Left cardiac atrium (tissue), 4 donors: ENCODE measurements at places on chromosomes 3 and 15. TPM values are rescaled to one million over a fixed set of nuclear protein-coding genes. Genes with fewer than 3 reads are reported as not detected.

- DNase-seq: no peak
These were observed 44.0 kb downstream of the SUCLG2 start for GRCh38 chr3:67610458-67610857.

DNA sequence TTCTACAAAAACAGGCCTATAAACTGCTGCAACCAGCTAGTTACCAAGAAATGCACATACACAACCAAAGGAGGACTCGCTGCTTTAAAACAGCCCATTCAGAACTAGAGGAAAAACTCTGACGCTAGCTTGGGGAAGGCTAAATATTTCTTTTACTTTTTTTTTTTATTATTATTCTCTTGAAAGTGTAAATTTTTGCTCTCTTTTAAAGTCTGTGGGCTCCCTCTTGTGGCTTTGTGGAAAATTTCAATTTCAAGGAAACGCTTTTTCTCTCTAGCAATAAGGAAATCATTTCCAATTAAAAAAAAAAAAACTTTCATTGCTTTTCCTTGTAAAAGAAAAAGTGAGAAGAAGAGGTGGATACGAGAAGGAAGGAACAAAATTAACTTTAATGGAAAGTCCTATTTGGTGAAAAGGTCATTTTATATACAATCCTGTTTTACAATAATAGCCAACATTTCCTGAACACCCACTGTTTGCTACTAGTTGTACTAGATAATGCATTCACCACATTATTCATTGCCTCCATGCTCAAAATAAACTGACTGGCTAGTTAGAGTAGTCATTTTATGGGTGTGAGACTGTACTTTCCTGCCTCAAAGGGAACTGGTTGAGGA, 51.2 kb upstream of the SAMMSON start:
- DNase-seq: no peak

DNA sequence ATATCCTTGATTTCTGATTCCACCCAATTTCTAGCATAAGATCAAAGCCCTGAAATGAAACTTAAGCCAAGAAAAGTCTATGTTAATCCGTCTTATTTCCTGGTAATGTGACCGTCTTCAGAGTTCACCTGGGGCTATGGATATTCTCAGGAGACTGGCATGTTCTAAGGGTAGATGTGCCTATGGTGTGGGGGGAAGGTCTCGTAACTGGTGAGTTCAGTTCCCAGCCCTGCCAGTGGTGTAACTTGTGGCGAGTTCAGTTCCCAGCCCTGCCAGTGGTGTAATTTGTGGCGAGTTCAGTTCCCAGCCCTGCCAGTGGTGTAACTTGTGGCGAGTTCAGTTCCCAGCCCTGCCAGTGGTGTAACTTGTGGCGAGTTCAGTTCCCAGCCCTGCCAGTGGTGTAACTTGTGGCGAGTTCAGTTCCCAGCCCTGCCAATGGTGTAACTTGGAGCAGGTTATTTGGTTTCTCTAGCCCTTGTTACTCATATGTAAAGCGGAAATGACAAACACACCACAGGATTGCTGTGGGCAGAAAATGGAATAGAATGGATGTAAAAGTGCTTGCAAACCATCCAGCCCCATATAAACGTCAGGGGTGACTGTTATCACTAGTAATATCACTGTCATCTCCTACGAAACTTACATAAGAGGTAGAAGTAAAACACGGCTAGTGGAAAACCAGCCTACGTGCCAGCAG, 30.4 kb downstream of the SLC51A start:
- DNase-seq: no peak

DNA sequence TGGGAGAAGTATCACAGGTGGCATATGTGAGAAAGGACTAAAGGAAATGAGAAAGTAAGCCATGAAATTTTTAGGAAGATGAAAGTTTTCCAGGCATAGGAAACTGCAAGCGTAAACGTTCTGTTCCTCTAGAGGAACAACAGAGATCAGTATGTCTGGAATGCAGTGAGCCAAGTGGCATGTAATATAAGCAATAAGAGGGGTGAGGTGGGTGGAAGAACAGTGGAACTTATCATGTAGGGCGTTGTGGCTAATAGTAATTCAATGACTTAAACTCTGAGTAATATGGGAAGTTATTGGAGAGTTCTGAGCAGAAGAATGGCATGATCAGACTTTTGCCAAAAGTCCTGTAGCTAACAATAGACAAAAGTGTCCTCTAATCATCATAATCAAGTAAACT, 902.9 kb downstream of the EPHA3 start:
- no peak for DNase-seq

DNA sequence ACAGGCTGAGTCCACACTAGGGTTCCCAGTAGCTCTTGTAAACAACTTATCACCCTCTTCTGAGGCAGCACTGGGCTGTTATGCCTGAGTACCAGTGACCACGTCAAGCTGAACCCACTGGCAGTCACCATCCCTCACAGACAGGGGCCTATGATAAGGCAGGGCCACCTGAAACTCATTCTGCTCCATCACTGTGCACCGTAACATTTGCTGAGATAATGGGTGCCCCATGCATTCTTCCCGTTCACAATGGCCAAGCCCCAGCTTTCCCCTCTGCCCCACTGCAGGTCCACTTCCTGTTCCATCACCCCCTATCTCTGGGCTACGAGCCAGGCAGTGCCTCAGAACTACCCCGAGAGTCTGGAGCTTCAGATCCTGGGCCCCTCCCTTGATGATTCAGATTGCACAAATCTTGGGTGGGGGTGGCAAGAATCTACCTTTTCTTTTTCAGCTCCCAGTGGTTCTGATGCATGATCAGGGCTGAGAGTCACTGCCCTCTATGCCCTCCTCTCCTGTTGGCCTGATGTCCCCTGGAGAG, 158.0 kb downstream of the RAB11A start:
- DNase-seq: no peak

DNA sequence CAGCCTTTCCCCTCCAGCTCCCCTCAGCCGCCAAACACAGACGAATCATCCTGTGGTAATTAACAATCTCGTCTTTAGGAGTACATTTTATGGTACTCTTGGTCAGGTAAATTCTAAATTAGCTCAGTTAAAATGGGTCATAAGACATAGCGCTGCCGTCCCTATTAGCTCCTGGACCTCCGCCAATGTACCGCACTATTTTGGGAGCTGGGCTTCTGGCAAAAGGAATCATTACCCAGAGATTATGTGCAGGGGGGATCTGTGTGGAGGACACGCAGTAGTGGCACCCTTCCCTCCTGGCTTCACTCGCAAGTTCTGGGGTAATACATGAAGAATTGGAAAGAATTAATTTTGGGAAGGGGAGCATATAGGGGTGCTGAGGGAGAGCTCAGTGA, 68.6 kb upstream of the ONECUT1 start:
- DNase-seq: peak; percentile 27

- no peak for DNase-seq
These were observed 9.1 kb downstream of the THRB start for GRCh38 chr3:24485511-24485910.

- DNase-seq: no peak
These were observed 43.4 kb downstream of the TSC22D2 start for GRCh38 chr3:150451329-150452048.

DNA sequence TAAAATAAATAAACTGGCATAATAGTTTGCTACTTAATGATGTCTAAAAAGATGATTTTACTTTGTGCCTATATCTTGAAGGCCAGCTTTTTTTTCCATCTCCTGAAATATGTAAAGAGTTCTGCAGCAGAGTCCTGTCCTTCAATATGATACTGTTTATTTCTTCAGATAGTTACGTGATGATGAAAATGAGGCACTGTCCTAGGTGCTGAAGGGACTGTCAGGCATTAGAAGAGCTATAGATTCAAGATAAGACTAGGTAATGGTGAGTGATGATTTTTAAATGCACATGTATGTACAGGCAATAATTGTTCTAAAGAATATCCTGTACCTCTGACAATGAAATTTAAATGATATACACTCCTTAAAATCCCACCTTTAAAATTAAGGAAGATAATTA, 326.9 kb upstream of the DNAJC19 start:
- no peak for DNase-seq

GRCh38 chr3:156769721-156770654, 56.2 kb upstream of the LEKR1 start:
- no peak for DNase-seq

GRCh38 chr15:35696767-35697231, 150.8 kb upstream of the DPH6 start:
- DNase-seq: no peak

DNA sequence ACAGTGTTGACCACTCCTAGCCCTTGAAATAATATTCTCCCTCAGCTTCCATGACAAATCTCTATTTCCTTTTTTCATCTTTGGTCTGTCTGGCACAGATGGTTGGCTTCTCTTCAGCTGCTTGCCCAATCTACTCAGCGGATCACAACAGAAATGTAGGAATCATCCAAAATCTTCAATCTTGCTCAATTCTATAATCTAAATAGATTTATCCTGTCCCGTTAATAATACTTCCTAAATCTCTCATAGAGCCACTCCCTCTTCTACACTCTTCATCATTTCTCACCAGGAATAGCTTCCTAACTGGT, 3.8 kb downstream of the PEAK1 start:
- peak; percentile 41 for DNase-seq

- no peak for DNase-seq
These were observed 5.7 kb upstream of the DYNLT2B start for GRCh38 chr3:196323691-196324090.

- DNase-seq: no peak
These were observed 262.4 kb downstream of the NLGN1 start for GRCh38 chr3:173659972-173660371.

- no peak for DNase-seq
These were observed 65.4 kb upstream of the XCR1 start for GRCh38 chr3:46092702-46093080.

DNA sequence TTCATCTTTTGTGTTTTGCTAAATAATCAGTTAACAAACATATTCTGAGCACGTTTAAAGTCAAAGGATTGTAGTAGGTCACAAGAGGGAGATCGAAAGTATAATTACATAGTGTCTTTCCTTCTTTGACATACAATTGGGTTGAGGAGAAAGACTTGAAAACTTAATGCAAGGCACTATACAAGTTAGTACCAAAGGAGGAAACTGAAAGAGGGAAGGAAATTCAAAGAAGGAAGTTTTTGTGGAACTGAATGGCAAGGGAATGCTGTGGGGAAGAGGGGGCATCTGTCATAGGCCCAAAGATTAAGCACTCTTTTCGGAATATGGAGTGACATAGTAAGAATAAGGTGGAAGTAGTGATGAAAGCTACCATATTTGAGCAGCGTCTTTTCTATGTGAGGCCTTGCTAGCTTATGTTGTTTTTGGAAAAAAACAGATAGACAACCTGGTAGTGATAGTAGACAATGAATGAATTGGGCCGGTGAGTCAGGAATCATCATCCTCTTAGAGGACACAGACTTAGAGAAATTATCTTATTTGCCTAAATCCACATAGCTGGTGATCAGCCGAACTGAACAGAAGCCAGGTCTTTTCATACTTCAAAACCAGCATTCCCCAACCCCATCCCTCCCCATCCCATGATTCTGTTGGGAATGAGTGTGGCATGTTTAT, 10.2 kb downstream of the MBNL1 start:
- no peak for DNase-seq

DNA sequence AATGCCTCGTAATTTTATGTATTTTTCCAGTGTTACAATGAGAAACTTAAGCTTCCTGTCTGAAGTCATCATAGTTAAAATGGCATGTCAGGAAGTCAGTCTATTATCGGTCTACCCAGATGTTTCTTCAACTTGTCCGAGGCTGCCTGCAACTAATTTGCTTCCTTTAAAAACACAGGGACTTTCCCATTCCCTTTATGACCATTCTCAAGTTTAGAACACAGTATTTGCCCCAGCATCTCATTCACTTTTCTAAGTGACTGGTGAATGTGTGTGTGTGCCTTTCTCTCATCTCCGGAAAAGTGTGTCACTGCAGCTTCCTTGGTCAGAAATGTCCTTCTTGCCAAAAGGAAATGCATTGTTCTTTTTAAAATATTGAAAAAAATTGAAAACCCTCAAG, 466.6 kb downstream of the RAP2B start:
- DNase-seq: no peak

GRCh38 chr3:55486857-55487380, at the start of gene WNT5A:
TSS of gene WNT5A (minus strand) at chr3:55487306. CDS start at chr3:55486985, 321 bp downstream.
- peak; percentile 50 for DNase-seq

DNA sequence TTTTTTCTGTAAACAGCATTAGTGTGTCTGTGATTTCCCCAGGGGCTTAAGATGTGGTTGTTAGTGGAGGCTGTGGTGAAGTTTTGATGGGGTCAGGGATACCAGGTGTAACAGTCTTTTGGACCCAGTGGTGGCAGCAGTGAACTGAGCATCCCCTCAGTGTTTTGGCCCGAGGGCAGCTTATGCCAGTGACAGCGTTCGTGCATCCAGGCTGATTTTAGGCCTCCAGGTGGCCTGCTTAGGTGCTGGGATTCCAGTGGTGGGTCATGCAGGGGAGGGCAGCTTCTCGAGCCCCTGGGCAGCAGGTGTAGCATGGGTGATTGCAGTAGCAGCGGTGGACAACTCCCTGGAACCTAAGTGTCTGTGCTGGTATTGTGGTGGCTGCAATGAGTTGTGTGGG, 29.2 kb downstream of the STT3B start:
- no peak for DNase-seq

GRCh38 chr3:160331127-160331937, 67.7 kb downstream of the IFT80 start:
- no peak for DNase-seq

DNA sequence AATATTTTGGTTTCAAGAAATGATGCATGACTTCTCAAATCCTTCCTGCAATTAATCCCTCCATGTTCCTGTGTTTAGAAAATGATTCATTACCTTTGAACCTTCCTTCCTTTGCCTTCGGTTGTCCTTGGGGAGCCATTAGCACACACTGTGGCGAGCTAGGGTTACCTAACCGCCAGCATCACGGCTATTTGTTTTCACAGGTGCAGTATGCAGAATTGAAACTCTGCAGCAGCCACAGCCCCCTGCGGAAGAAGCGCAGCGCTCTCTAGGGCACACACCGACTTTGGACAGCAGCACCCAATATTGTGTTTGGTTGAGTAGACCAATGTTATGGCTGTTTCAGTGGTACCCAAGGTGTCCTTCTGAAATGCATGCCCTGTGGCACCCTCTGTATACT, 247.4 kb downstream of the MCTP2 start:
- DNase-seq: no peak

DNA sequence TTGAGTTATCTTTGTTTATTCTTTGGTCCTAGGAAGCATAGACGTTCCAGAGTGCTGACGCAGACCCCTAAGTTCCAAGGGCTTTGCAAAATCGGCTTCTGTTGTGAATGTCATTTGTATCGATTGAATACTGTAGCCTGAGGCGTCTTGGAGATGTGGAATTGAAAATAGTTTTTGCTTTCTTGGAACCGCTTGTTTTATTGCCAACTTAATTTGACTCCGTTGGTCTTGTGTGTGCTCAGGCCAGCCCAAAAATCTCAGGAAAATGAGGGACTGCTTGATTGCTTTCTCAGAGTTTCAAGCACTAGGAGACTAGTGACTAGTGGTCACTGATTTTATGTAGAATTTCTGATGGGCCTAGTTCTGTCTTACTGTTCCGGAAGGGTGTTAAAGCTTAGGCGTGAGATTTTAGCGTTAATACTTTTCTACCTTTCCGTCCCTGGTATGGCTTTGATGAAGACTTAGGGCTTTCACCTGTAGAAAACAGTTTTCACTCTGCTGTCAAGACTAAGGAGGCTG, 263 bp upstream of the UTS2B start:
- DNase-seq: no peak

Gene ECT2
- 5.8 TPM for total RNA-seq

Gene XCR1
- 0.09 TPM for total RNA-seq

Gene ARF4
- total RNA-seq: 80.1 TPM

Gene GABRR3
- not detected for total RNA-seq

Gene GALNT15
- 26.5 TPM for total RNA-seq
